Activated T-helper 1 cell treated with anti-CD3 and anti-CD28 coated beads, Interleukin-12 subunit alpha, Interleukin-12 subunit beta, Interleukin-2, Interleukin-4 antibody, amounts not matched to agents 30 ng/mL and 10 ng/mL and 1 ng/mL, durations not matched to agents 14 hours and 24 hours and 36 hours (primary cell): ENCODE measurements at places on chromosomes 4 and X.

DNA sequence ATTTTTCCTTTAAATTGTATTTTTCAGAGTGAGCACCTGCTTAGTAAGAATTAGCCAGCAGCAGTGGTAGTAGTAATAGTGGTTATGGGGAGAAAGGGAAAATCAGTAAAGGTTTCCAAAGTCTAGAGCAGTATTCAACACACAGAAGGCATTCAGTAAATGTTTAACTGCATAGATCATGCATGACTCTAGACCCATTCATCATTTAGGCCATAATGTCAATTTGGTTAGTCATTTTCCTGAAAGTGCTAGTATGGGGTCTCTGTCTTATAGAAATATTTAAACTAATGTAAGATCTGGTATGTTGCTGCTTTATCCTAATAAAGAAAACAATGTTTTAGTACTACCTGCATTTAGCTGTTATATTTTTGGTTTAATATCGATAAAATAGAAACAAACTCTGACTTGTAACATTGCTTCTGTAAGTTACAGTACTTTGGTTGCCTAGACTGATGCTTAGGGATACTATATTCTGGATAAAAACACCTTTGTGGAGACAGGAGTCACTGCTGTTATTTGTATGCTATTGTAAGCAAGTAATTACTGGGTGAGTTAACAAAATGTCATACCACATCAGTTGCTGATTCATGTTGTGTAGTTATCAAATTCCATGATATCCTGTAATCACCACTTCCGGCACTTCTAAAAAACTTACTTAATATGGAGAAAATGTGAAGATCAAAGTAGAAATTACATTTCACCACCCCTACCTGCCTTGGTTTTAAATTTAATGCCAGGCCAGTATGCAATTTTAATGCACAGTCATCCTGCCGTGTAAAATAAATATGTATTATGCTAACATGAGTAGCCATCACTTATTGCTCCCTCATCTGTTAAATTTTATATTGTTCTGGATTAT lies 115.8 kb upstream of the BMPR1B start:
- no peak overlapping the region for H3K4me3 ChIP-seq
- H3K27ac ChIP-seq, result no peak overlapping the region
- no peaks in the 10 kb centered on the region for H3K4me1 ChIP-seq
- DNase-seq, result no peak
- H3K36me3 ChIP-seq, result no peaks in the 10 kb centered on the region

DNA sequence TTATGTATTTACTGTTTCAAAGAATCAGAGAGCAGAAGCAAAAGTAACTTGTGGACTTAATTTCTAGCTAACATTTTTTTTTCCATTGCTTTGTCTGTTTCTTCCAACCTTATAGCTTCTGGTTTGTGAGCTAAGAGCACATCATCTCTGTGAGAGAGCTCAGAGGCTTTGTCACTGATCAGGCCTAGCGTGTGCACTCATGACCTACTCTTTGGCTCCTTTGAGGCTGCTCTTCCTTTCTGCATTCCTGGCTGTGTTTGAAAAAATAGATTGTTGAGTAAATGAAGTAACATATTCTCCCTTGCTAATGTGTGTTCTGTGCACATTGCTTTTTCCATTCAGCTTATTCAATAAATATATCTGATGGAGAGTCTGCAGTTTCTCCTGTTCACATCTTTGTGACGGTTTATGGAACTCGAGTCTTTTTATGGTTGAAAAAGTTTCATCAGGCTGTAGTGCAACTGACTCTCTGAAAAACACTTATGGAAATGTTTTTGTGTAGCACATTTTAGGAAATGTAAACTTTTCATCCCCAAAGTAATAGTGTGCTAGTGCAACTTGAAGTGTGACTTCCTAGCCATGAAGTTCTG lies 133.0 kb downstream of the RAPGEF2 start:
- no peak overlapping the region for H3K4me3 ChIP-seq
- H3K4me1 ChIP-seq, result peaks cover 25% of the 10 kb centered on the region
- H3K36me3 ChIP-seq, result no peaks in the 10 kb centered on the region
- no peaks in the 10 kb centered on the region for H3K27me3 ChIP-seq

- no peaks in the 10 kb centered on the region for H3K27me3 ChIP-seq
- H3K4me1 ChIP-seq, result no peaks in the 10 kb centered on the region
Observed at GRCh38 chr4:58749206-58749605, 1639.0 kb upstream of the IGFBP7 start.

- H3K4me1 ChIP-seq, result no peaks in the 10 kb centered on the region
- DNase-seq, result no peak
- no peak overlapping the region for H3K4me3 ChIP-seq
Observed at GRCh38 chrX:14618177-14618965, 89.0 kb downstream of the GLRA2 start.

DNA sequence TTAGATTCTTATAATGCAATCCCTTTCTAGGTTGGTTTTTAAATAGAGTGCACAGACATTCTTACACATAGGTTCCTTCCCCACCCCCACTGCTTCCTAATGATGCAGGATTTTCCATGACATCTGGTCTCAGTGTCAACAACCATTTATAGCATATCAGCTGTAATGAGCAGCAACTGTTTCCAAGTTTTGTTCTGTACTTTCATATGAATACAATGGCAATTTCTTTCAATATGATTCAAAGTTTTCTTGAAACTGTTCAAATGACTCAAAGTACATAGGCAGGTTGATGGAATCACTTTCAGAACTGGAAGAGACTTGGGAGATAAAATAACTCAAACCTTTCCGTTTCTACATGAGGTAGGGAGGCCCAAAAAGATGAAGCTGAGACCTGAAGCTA lies 220.7 kb downstream of the CAMK2D start:
- peaks cover 32% of the 10 kb centered on the region for H3K36me3 ChIP-seq
- peak overlapping the region; percentile 88 for H3K27ac ChIP-seq
- DNase-seq, result peak; percentile 12
- H3K4me3 ChIP-seq, result peak overlapping the region; percentile 41
- H3K4me1 ChIP-seq, result peaks cover 42% of the 10 kb centered on the region

DNA sequence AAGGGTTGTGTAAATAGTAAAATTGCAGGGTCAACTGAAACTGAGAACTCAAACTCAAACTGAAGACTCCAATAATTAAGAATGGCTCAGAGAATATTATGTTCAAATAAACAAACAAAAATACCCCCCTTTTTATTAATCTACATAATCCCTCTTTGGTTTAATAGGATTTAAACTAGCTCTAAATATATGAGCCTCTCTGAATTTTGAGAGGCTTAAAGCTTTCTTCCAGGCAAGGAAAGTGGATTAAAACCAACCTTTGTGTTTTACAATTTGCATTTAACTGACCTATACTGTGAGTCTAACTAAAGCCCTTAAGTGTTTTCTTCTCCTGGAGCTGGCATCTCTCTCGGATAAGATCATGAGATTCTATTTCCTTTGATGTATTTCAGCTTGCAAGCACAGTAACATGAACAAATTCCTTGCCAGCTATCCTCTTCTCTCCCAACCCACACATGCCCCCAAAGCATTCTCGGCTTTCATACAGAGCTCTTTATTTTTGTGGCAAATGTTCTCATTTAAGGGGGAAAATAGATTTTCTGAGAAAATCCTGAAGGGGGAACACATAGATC lies 1310.8 kb upstream of the AGA start:
- no peaks in the 10 kb centered on the region for H3K36me3 ChIP-seq
- H3K4me3 ChIP-seq, result no peak overlapping the region
- no peaks in the 10 kb centered on the region for H3K27me3 ChIP-seq
- H3K27ac ChIP-seq, result no peak overlapping the region
- no peaks in the 10 kb centered on the region for H3K4me1 ChIP-seq

GRCh38 chrX:119729408-119730201 lies 28.8 kb upstream of the SOWAHD start:
- no peaks in the 10 kb centered on the region for H3K36me3 ChIP-seq
